D721Med (cell line): ENCODE measurements at places on chromosomes 3 and 15.

GRCh38 chr3:56688191-56688590 is 5.1 kb upstream of the TASOR start:
- no peak for DNase-seq

DNA sequence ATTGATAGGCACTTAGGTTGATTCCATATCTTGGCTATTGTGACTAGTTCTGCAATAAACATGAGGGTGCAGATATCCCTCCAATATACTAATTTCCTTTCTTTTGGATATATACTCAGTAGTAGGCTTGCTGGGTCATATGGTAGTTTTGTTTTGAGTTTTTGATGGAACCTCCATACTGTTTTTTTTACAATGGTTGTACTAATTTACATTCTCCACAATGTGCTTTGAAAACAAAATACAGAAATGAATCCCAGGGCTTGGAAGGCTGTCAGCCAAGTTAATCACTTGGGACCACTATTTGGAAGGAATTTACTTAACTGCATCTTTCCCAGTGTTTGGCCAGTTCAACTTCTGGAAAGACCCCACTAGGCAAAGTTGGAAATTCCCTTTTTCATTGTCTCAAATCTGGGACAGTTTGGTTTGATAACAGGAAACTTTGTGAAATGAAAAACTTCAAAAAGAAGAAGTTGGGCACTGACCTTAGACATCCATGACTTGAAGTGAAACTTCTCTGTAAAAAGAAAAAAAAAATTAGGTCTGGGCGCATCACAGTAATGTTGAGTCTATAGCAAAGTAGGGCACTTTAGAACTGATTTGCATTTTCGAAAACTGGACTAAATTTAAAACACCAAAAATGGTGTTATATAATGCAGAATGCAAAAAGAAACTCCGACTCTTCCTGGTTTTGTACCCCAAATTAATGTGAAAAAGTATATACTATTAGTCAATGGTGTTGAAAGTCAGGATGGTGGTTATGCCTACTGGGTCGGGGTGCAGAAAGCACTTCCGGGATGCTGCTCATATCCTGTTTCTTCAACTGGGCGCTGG is 6.0 kb downstream of the CTSH start:
- no peak for DNase-seq

GRCh38 chr3:15611018-15611417 is 9.5 kb downstream of the BTD start:
- DNase-seq = no peak

DNA sequence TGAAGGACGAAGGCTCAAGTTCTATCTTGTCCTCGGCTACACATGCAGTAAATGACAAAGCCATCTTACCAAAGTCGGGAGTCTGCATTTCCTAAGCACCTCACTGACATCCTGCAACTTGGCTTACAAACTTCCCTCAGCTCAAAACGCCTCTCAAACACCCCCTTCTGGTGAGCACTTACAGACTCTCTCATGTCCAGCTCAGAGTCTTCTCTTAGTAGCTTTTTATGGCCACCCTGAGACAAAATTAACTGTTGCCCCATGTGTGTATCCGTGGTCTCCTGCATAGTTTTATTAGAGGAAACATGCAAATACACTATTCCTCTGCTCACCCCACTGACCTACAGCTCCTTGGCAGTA is 819.7 kb downstream of the FHIT start:
- no peak for DNase-seq

DNA sequence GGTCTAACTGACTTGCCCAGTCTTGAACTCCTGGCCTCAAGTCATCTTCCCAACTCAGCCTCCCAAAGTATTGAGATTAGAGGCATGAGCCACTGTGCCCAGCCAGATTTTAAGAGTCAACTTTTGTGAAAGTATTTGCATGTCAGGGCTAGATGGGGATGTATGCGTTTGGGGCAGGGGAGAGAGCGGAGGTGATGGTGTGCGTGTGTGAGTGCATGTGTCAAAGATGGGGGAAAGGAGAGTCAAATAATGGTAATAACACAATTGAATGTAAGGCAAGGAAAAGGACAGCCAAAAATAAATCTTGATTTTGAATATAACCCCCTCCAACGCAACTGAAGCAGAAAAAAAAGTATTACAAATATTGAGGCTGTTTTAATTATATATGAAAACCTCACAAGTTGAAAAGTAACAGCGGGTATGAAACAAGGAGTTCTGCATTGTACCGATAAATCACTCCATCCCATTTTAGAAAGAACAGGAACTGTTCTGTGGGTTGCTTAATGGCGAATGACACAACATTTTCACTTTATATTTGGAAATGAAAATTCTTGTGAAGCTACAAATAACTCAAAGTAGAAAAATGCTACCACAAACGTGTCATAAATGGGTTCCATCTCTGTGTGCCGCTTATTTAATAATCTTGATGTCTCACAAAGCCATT is 29.9 kb upstream of the LDHAL6B start:
- DNase-seq = no peak

DNA sequence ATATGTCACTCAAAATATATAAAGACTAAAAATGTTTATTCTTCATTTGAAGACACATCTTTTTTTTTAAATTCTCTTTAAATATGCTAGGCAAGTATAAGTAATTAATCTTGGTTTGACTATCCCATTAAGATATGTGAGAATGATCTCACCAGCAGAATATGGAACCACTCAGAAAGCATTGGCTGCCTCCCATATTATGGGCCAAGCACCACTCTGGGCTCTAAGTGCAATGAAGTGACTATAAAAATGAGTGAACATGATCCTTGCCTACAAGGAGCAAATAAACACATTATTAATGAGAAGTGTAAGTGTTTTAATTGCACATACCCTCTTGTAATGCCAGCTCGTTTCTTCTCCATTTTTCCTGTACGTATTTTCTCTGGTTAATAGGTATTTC is 328.5 kb downstream of the NAALADL2 start:
- DNase-seq = no peak

GRCh38 chr15:86163816-86164215 is 84.1 kb downstream of the AGBL1 start:
- no peak for DNase-seq

- DNase-seq = no peak
Observed at GRCh38 chr3:57234613-57235575, 7.4 kb downstream of the APPL1 start.

DNA sequence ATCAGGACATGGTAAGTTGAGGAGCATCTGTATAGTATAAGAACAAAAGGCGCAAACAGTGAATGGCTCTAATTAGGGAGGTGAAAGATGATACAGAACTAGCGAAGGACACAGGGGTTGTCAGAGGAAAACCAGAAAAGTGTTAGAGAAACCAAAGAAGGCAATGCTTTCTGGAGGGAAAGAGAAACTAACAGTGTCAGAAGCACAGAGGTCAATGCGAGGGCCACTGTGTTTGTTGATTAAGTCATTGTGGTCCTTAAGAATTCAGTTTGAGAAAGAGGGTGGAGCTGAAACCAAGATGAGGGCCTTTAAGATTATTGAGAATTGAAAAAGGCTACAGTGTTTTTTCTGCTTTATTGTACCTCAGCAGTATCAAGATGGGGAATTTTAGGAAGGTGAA is 28.8 kb downstream of the ATG7 start:
- no peak for DNase-seq

DNA sequence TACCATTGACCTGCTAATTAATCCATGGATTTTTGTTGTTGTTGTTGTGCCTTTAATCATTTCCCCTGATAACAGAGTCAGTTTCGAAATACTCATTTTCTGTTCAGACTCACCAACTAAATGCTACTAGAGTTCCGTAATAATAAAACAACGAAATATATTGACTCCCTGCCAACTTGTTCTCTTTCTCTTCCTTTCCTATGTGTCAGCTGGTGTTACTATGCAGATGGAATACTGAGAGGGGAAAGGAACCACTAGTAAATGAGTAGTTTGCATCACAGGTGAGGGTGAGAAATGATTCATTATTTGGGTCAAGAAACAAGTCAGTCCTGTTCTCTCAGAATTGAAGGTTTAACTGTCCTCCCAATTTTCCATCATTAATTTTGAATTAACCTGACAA is 1027.3 kb downstream of the TUSC7 start:
- DNase-seq = no peak

DNA sequence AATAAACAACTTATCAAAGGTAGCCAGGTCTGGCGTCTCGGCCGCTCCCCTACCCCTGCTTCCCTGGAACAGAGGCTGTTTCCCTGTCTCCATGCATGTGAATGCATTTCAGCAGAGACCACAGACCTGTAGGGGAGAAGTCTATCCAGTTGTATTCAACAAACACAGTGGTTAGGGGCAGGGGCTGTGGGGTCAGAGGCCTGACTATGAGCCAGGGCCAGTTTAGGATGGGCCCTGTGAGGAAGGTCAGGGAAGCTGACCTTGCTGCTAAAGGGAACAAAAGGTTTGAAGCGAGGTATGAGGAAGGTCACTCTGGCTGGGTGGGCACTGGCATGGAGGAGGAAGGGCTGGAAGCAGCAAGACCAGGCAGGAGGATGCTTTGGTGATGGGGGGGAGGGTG is 184.6 kb downstream of the XXYLT1 start:
- no peak for DNase-seq

DNA sequence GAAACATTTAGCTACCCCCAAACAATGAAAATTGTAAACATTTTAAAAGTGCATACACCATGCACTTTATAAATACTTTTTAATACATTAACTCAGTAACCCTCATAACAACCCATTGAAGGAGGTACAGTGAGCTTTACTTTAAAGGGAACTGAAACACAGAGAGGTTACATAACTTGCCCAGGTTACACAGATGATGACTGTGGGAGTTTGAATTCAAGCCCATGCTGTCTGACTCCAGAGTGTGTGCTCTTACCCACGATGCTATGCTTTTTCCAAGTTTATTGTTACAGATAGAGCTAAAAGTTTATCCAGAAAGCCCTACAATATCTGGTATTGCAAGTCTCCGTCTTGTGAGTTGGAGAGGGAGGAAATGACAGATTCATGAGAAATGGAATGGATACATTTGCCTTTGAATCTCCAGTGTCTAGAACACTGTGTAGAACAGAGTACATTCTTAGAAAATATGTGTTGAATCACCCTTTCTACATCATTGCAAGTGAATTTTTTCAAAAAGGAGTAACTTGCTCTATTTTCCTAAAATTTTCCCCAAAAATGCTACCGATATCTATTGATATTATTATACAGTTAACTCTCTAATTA is 428.3 kb downstream of the NAALADL2 start:
- DNase-seq = no peak

- no peak for DNase-seq
Observed at GRCh38 chr3:66297260-66297873, 76.6 kb downstream of the SLC25A26 start.

DNA sequence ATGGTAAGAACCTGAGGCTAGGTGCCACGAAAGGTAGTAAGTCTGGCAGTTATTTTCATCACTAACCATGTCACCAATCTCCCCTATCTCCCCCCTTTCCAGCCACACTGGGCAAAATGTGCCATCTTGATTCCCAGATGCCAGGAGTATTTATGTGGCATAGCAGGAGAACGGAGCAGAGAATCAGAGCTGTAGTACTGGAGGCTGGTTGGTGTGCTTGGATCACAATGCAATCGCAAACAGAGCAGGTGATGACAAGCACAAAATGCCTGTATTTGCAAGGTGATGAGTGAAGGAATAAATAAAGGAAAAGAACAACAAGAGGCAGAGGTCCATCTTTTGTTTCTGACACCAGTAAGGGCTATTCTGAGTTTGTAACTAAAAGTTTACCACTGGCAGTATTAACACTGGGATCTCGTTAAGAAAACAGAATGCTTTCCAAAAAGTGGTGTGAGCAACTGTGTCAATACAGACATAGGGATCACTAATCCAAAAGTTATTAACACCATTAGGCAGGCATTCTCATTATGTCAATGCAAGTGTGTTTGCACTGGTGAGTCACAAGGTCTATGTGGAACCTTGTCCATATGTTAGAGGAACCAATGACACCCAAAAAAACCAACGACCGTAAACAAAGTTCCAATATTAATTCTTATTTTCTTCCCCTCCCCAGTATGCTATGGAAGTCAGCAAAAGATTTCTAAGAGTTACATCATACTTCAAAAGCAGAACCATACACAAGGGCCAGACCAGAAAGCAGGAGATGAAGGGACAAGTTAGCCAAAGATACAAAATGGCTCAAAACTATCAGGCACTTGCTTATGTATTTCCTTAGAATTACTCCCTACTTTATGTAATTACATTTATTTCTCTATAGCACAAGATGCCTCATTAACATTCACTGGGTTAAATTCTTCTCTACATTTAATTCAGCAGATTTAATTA is 556.6 kb downstream of the FOXP1 start:
- no peak for DNase-seq

GRCh38 chr15:58487041-58487723 is 55.4 kb downstream of the LIPC start:
- DNase-seq = peak; percentile 37

GRCh38 chr3:13865106-13865505 is 14.8 kb downstream of the WNT7A start:
- DNase-seq = no peak

DNA sequence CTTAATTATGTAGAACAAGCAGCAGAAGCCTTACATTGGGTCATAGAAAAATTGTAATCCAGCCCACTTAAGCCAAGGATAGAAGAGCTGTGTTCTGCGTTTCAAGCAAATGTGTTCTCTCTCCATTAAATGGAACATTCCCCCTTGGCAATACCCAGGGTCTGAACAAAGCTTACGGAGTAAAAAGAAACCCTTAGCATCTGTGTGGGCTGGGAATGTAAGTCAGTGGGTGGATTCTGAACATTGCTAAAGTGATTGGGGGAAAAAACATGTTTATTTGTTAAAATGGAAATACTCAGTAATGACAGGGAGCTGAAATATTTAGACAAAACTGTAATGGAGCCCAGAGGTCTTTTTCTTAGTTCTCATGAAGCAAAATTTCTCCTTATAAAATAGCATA is 147.4 kb downstream of the DUT start:
- no peak for DNase-seq

GRCh38 chr15:47332481-47332880 is 384.8 kb upstream of the SEMA6D start:
- DNase-seq = no peak

GRCh38 chr3:136186846-136187245 is 9.3 kb downstream of the MSL2 start:
- no peak for DNase-seq

DNA sequence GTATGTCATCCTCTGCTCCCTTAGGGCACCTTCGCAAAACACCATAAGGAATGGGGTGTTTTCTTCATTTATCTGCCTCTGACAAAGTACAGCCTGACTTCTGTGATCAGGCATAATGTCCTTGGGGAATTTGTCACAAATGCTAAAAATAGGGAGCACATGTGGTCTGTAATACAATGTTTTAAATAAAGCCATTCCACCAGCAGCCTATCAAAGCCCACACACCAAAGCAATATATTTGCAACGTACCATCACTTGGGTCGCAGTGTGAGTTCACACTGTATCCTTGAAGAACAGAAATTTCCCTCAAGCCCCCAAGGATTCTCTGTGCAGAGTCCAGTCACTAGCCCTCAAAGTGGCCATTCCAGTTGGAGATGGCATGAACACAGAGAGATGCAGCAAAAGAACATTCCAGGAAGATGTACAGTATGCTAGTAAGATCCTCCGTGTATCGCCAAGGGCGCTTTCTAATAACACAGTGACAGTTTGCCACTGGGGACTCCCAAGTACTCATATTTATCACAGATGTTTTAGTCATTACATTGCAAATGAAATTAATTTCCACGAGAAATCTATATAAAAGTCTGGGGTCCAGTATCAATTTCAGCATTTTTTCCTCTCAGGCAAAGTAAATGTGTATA is 246.7 kb downstream of the MCTP2 start:
- no peak for DNase-seq

- no peak for DNase-seq
Observed at GRCh38 chr15:96354731-96355567, 24.4 kb downstream of the NR2F2 start.
